ENCODE measurements at places on chromosomes 7 and 10.

DNA sequence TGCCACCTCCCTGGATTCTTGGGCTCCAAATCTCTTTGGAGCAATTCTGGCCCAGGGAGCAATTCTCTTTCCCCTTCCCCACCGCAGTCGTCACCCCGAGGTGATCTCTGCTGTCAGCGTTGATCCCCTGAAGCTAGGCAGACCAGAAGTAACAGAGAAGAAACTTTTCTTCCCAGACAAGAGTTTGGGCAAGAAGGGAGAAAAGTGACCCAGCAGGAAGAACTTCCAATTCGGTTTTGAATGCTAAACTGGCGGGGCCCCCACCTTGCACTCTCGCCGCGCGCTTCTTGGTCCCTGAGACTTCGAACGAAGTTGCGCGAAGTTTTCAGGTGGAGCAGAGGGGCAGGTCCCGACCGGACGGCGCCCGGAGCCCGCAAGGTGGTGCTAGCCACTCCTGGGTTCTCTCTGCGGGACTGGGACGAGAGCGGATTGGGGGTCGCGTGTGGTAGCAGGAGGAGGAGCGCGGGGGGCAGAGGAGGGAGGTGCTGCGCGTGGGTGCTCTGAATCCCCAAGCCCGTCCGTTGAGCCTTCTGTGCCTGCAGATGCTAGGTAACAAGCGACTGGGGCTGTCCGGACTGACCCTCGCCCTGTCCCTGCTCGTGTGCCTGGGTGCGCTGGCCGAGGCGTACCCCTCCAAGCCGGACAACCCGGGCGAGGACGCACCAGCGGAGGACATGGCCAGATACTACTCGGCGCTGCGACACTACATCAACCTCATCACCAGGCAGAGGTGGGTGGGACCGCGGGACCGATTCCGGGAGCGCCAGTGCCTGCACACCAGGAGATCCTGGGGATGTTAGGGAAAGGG lies 913 bp downstream of the NPY start:
- DNase-seq: no peak

DNA sequence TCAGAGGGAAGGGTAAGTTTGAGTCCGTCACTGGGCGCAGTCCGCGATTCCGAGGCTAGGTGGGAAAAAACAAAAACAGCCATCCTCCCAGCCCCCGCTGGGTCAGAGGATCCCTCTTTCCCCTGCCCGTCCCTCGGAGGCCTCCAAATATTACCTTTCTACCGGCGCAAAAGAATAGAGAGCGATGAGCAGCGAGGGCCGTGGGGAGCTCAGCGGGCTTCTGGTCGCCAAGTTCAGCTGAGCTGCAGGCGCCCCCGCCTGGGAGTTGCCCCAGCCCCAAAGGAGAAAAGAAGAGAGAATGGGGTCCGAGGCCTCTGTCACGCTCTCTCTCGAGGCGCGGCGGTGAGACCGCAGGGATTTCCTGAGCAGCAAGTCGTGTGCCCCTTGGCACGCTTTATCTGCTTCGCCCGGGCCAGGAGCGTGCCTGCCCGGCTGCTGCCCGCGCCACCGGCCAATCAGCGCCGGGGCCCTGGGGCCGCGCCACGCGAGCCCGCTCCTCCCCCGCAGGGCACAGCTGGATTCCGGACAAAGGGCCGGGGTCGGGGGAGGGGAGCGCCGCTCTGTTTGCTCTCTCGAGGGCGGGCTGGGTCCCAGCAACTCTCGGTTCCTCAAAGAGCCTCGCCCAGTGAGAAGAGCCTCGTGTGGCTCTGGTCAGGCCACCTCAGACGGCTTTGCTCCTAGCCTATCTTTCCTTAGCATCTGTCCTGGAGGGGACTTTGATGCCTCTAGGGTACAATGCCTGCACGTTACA lies at the start of gene NEUROG3:
Gene NEUROG3 (minus strand): TSS at position 367 of the 751 bp plus-strand sequence. CDS start 379 bp downstream, outside the sequence.
- no peak for DNase-seq

DNA sequence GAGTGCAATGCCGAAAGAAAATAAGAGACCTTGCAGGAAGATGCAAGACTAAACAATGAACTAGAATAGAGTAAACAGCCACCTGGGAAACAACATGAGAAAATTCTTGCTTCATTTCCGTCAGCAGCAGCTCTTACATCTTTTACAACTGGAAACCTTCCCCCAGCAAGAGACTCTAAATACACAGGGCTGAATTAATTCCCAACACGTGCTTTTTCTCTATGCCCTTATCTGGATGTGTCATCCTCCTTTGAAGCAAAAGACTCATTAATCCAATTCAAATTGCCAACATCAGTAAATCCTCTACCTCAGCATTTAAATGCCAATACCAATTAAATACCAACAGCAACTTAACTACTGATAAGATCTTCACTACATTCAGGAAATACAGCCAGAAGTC lies 99.0 kb upstream of the PDE1C start:
- no peak for DNase-seq

DNA sequence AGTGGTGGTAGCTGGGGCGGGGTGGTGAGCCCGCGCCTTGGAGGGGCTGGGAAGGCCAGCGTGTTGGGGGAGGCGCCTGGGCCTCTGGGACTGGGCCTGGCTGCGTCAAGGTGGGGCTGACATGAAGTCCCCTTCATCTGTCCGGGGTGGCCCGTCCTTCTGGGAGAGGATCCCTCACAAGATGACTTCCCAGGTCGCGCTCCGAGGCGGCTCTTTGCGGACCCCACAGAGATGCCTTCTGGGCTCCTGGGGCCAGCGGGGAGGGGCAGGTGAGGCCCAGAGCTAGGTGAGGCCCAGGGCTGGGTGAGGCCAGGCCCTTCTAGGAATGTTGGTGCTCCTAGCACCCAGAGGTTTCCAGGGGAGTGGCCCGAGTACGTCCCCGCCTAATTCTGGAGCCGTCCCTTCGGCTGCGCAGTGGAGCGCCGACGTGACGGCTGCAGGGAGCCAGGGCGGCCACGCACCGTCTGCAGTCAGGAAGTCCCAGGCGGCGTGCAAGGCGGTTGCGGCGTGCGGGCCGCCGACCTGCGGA lies 58.2 kb upstream of the NUPR2 start:
- no peak for DNase-seq

- no peak for DNase-seq
Observed at GRCh38 chr7:14936554-14936953, 34.0 kb upstream of the DGKB start.

- DNase-seq: no peak
Observed at GRCh38 chr7:78218876-78219275, 420.3 kb downstream of the PHTF2 start.

- no peak for DNase-seq
Observed at GRCh38 chr10:126599949-126600682, 70.4 kb downstream of the C10orf90 start.

DNA sequence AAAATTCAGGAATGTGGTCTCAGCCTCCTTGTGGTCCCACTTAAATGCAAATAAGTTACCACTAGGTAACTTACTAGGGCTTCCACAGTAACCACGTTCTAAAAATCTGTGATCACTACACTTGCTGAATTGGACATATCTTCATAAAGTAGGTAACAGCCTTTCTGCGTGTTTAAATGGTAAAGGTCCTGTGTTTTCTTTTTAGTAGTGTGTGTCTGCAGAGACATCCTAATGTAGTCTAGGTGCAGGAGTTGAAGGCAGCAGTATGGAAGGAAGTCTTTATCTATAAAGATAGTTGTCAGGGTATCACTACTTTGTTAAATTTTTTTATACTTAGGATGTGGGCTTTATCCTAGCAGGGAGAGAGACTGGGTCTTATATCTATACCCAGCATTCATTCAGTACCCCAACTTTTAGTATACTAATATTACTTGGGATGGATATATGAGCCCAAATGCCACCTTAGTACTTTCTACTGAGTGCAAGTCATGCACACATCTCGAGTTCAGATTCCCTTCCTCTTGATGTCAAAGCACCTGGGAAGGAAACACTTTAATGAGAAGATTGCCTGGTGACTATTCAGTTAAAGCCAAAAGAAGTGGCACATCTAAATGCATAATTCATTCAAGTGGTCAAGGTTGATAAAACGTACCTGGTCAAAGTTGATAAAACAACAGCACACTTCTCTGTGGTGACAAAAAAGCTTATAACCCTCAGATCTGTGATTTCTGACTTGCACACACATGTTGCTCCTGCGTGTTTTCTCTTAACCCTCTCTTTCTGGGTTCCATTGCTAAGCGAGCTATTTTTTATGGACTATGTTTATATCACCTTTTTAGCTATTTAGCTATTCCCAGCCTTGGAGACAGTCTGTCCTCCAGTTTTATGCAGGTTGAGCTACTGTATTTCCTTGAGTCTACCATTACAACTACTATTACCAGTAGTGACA lies 281.1 kb upstream of the DKK1 start:
- no peak for DNase-seq

- DNase-seq: no peak
Observed at GRCh38 chr7:95041031-95041430, 133.6 kb downstream of the PPP1R9A start.

- DNase-seq: no peak
Observed at GRCh38 chr10:80737209-80737608, 199.5 kb downstream of the SH2D4B start.

DNA sequence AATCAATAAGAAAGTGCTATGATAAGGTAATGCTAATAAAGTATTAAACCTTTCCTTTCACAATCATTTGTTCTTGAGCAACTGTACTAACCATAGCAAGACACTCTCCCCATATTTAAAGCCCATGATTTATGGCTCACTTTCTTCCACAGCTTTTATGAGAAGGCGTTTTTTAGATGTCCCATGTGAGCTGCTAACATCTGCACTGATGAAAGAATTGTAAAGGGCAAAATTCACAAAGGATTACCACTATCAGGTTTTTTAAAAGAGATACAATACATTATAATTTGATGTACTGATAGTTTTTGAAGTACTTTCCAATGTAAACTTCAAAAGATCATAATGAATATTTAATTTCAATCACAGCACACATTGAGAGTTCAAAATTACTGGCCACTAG lies 75.7 kb downstream of the RNLS start:
- DNase-seq: no peak

GRCh38 chr10:30505543-30506298 lies 71.7 kb downstream of the MAP3K8 start:
- no peak for DNase-seq

- DNase-seq: peak; percentile 55
Observed at GRCh38 chr10:91635401-91636400, 2.8 kb upstream of the PPP1R3C start.

- no peak for DNase-seq
Observed at GRCh38 chr10:124194199-124194824, 100.9 kb upstream of the CHST15 start.

DNA sequence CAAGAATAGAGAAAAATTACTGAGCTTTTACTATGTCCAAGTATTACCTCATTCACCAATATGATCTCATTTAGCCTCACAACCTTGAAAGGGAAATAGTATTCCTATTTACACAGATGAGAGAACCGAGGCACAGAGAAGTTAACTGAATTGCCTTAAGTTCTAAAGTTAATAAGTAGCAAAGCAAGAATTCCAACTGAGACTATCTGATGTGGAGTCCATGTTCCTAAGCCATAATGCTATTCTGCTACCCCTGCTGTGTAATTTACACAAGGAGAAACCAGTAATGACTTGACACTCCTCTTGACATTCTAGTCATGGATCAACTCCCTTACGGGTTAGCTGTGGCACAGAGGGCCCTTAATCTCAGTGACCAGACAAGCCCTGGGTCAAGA lies 60.7 kb downstream of the ABCB4 start:
- DNase-seq: no peak

- no peak for DNase-seq
Observed at GRCh38 chr10:129952378-129953118, 11.5 kb downstream of the EBF3 start.

DNA sequence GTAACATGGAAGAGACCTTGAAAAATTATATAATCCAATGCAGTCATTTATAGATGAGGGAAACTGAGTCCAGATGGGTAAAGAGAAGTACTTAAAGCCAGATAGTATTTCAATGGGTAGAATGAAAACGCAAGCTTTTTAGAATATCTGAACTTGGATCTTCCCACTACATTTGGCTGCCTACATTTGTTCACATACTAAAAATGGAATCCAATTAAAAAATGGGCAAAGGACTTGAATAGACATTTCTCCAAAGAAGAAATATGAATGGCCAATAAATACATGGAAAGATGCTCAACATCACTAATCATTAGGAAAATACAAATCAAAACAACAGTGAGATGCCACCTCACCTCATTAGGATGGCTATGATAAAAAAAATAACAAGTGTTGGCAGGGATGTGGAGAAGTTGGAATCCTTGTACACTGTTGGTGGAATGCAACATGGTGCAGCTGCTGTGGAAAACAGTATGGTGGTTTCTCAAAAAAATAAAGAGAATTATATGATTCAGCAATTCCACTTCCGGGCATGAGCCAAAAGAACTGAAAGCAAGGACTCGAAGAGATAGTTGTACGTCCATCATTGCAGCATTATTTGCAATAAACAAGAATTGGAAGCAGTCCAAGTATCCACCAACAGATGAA lies 188.0 kb downstream of the FRMD4A start:
- DNase-seq: no peak

- no peak for DNase-seq
Observed at GRCh38 chr10:130929422-130930325, 381.8 kb downstream of the TCERG1L start.

DNA sequence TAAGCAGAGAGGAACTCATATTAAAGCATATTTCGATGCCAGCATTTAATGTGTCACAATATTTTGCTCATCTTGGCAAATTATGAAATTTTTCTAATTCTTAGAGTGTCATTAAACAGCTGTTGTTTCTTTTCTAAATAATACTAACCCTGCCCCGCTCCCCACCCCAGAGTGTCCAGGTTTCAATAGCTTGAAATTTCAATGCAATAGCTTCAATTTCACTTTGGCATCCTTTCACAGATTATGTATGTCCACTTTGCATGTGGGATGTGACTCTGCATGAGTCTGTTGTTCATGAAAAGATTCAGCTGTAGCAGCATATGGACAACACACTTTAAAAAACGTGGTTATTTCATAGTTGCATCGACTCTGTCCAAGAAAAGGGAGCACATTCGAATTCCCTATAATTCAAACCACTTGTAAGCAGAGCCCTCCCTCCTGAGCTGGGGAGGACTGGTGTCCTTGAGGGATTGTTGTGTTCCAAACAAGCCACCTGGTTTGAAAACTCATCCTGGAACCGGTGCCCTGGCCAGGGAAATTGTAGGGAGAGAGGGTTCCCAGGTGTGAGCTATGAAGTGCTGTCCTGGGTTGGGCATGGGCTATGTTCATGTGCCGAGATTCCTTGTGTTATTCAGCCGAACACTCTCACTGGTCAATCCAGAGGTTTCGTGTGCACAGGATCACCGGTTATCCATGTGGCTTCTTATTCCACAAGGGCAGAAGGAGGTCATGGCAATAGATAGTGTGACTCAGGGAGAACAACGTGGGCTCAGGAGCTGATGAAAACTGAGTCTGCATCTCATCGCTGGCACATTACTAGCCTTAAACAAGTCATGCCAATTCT lies 64.6 kb upstream of the CREB5 start:
- no peak for DNase-seq

Measured in activated CD4-positive, alpha-beta T cell treated with anti-CD3 and anti-CD28 coated beads, Interleukin-2, amount 50 U/mL, for 16 hours (primary cell).